Fibroblast of pulmonary artery (primary cell): ENCODE measurements at places on chromosomes 12 and 14.

- no peak for DNase-seq
Measured at GRCh38 chr12:3250034-3250433, 172.9 kb downstream of the TSPAN9 start.

- no peak for DNase-seq
Measured at GRCh38 chr14:54866588-54866987, 36.0 kb downstream of the GCH1 start.

DNA sequence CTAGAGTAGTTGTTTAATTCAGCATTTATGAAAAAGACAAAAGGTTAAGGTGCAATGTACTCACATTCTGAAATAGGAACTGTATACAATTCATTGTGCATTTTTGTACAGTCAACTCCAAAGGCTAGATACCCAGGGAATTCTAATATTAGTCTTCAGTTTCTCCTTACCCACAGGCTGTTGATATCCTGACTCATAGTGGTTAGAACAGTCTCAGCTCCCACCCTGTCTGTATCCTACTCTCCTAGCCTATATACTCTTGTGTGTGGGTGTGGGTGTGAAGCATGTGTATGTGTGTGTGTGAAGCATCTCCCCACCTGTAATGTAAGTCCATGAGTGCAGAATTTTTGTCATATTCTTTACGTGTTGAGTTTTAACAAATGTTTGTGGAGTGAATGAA, 229.5 kb downstream of the NAV3 start:
- peak; percentile 55 for DNase-seq

DNA sequence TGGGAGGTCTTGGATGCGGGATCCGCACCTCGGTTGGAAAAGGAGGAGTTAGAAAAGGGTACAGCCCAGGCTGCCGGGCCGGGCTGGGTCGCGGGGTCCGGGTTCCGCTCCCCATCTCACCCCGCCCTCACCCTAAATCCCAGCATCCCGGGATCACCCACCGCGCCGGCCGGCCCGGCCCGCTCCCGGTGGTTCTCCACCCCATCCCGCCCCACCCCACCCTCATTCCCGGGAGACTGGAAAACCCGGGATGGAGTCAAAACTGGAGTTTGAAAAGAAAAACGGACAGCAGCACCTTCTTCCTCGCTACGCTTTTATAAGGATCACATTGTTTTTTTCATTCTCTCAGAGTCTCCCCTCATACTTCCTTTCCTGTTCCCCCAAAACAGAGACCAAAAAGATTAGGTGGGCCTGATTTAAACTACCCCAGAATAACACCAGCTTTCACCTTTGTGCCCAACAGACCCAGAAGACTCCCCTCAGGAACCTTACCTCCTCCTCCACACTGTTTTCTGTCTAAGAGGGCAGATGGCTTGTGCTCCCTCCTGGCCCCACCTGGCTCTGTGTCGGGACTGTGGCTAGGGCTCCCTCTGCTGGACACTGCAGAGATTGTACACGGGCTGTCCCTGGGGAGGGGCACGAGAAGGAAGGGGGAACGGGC, 2.8 kb downstream of the GLI1 start:
- peak; percentile 90 for DNase-seq

- DNase-seq: peak; percentile 74
Measured at GRCh38 chr12:57243521-57244311, 7.3 kb downstream of the STAC3 start.

DNA sequence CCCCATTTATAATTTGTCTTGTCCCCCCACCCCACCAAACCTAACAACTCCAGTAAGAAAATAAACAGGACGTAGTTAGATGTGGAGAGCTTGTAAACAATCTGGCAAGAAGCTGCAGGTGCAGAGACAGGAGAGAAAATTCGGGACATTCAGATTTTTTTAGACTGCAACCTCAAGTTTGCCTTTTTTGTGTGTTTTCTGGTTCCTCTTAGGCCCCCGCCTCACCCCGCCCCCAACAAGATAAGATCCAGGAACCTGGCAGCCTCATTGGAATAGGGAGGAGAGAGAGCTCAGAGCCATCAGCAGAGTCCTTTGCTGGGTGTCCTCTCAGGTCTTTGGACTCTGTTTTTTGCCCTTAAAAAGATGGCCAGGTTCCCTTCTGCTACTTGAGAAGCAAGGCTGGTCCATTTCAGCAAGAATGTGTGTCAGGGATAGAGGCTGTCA, 2.9 kb downstream of the HOXC10 start:
- DNase-seq: no peak

GRCh38 chr12:19125325-19125724, 4.2 kb upstream of the PLEKHA5 start:
- peak; percentile 29 for DNase-seq
